ENCODE measurements at places on chromosomes 16 and 17.

GRCh38 chr17:59277031-59277430 lies 54.4 kb upstream of the YPEL2 start:
- DNase-seq = no peak

- DNase-seq = no peak
Observed at GRCh38 chr17:35414247-35414646, 18.1 kb downstream of the SLFN12 start.

- no peak for DNase-seq
Observed at GRCh38 chr17:17098551-17099179, 56.4 kb downstream of the MPRIP start.

- no peak for DNase-seq
Observed at GRCh38 chr17:59623151-59623550, 3.5 kb downstream of the CLTC start.

DNA sequence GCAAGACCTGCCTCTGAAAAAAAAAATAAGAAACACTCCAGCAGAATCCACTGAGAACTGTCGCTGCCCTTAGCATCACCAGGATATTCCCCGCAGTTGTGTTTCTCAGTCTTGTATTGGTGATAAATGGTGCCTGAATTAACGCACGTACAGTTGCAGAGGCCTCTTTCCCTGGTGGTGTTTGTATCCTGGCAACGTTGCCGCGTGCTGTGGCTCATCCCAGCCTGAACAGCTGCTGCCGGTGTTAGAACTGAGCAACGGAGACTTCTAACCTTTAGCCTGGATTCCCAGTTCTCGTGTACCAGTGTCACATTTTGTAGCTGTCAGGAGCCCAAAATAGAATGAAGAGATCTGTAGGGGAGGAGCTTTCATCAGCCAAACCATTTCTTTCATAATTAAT lies 4.8 kb downstream of the MLYCD start:
- no peak for DNase-seq

GRCh38 chr16:66152823-66153393 lies 213.6 kb upstream of the CDH5 start:
- DNase-seq = no peak

- no peak for DNase-seq
Observed at GRCh38 chr16:29975811-29976511, 2.3 kb downstream of the TAOK2 start.

- no peak for DNase-seq
Observed at GRCh38 chr16:81520151-81520470, 75.5 kb downstream of the CMIP start.

GRCh38 chr17:28385406-28385805 lies 13.9 kb downstream of the SARM1 start:
- no peak for DNase-seq

DNA sequence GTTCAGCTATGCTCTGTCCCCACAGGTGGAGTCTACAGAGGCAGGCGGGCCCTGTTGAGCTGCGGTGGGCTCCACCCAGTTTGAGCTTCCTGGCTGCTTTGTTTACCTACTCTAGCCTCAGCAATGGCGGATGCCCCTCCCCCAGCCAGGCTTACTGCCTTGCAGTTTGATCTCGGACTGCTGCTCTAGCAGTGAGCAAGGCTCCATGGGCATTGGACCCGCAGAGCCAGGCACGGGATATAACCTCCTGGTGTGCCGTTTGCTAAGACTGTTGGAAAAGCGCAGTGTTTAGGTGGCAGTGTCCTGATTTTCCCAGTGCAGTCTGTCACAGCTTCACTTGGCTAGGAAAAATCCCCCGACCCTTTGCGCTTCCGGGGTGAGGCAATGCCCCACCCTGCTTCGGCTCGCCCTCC lies 89.1 kb downstream of the BCAS3 start:
- no peak for DNase-seq

GRCh38 chr17:42422958-42423712 lies at the start of gene CAVIN1:
Gene CAVIN1, minus strand, starts transcription at chr17:42423256. Its CDS starts 159 bp downstream, at chr17:42423097.
- no peak for DNase-seq

GRCh38 chr16:68779891-68780290 lies 42.8 kb downstream of the CDH1 start:
- no peak for DNase-seq

- no peak for DNase-seq
Observed at GRCh38 chr17:11948789-11949188, 48.5 kb downstream of the ZNF18 start.
